ENCODE measurements at places on chromosomes 7 and 10. TPM values are rescaled to one million over a fixed set of nuclear protein-coding genes. Genes with fewer than 3 reads are reported as not detected.

- H3K4me1 ChIP-seq: no peaks in the 10 kb centered on the region
- H3K27ac ChIP-seq: no peak overlapping the region
- no peak overlapping the region for H3K4me3 ChIP-seq
- no peaks in the 10 kb centered on the region for H3K36me3 ChIP-seq
These were observed 201.4 kb downstream of the TNS3 start for GRCh38 chr7:47380325-47381133.

GRCh38 chr10:132273966-132274365 is 33.8 kb downstream of the STK32C start:
- no peaks in the 10 kb centered on the region for H3K27me3 ChIP-seq
- no peaks in the 10 kb centered on the region for H3K4me1 ChIP-seq
- H3K27ac ChIP-seq: no peak overlapping the region
- no peak overlapping the region for H3K4me3 ChIP-seq
- DNase-seq: no peak

DNA sequence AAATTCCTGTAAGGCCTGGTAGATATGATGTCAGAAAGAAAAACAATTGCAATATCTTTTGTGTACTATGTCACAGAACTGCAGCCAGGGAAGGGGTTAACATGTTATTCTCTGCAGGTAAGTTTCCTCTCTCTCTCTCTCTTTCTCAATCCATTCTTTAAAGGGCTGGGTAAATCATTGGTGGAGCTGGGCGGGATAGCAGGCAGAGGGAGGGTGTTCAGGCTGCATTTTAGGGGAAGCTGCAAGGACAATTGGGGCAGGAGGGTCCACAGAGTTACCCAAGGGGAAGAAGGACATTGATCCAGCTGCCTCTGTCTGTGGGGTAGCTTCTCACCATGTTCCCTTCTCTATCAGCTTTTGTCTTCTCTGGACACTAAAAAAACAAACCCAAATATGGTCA is 153.9 kb upstream of the BMPER start:
- no peak overlapping the region for H3K4me3 ChIP-seq
- H3K36me3 ChIP-seq: no peaks in the 10 kb centered on the region
- no peak for DNase-seq
- no peak overlapping the region for H3K27ac ChIP-seq
- H3K27me3 ChIP-seq: no peaks in the 10 kb centered on the region
- no peaks in the 10 kb centered on the region for H3K4me1 ChIP-seq

- H3K36me3 ChIP-seq: no peaks in the 10 kb centered on the region
- no peak overlapping the region for H3K4me3 ChIP-seq
- no peak for DNase-seq
- no peak overlapping the region for H3K27ac ChIP-seq
These were observed 1377.4 kb downstream of the XPNPEP1 start for GRCh38 chr10:108545921-108546320.

GRCh38 chr10:50333872-50334271 is 82.6 kb upstream of the ASAH2 start:
- H3K27me3 ChIP-seq: no peaks in the 10 kb centered on the region
- no peak overlapping the region for H3K27ac ChIP-seq
- H3K36me3 ChIP-seq: no peaks in the 10 kb centered on the region
- no peak overlapping the region for H3K4me3 ChIP-seq
- no peak for DNase-seq

GRCh38 chr7:118918556-118918955 is 694.1 kb downstream of the ANKRD7 start:
- no peaks in the 10 kb centered on the region for H3K36me3 ChIP-seq
- H3K4me1 ChIP-seq: no peaks in the 10 kb centered on the region
- DNase-seq: no peak
- H3K27ac ChIP-seq: no peak overlapping the region
- no peaks in the 10 kb centered on the region for H3K27me3 ChIP-seq

GRCh38 chr7:22726345-22726906 is 574 bp upstream of the IL6 start:
- H3K27me3 ChIP-seq: no peaks in the 10 kb centered on the region
- H3K36me3 ChIP-seq: no peaks in the 10 kb centered on the region
- no peak overlapping the region for H3K27ac ChIP-seq
- no peak overlapping the region for H3K4me3 ChIP-seq

GRCh38 chr10:124791547-124792348 is at the start of gene EEF1AKMT2:
Gene EEF1AKMT2, minus strand, starts transcription at chr10:124791887. Its CDS starts 54 bp downstream, at chr10:124791833.
- peak; percentile 85 for DNase-seq
- H3K4me1 ChIP-seq: peaks cover 5% of the 10 kb centered on the region
- no peaks in the 10 kb centered on the region for H3K27me3 ChIP-seq
- H3K4me3 ChIP-seq: peak within 1 kb of the TSS; percentile 92

DNA sequence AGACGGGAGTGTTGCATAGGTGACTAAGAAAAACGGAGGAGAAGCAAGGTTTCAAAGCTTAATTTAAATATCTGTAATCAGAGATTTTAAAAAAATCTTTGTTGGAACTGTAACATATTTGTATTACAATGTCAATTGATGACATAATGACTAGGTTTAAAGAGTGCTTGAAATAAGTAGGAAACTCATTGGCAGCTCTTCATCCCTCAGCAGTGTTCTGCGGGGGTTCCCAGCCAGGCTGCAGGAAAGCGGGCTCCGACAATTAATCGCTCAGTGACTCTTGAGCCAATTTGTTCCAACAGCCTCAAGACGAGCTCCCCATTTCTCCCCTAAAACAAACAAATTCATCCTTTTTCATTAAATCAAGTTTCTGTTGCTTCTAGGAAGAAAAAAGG is 22.6 kb downstream of the CPXM2 start:
- H3K36me3 ChIP-seq: no peaks in the 10 kb centered on the region
- no peak overlapping the region for H3K4me3 ChIP-seq
- H3K27ac ChIP-seq: no peak overlapping the region
- H3K27me3 ChIP-seq: no peaks in the 10 kb centered on the region

GRCh38 chr7:141609576-141609975 is 58.4 kb downstream of the AGK start:
- no peak overlapping the region for H3K4me3 ChIP-seq
- no peak for DNase-seq
- peaks cover 9% of the 10 kb centered on the region for H3K36me3 ChIP-seq
- H3K27me3 ChIP-seq: no peaks in the 10 kb centered on the region
- H3K27ac ChIP-seq: no peak overlapping the region

Gene LRRC4
- 0.57 TPM for total RNA-seq

Gene GIMAP1
- 124 TPM for total RNA-seq

Gene ADAMTS14
- total RNA-seq: not detected

Gene SFRP4
- not detected for total RNA-seq
